IMR-90 (cell line): ENCODE measurements at places on chromosomes 16 and 17. TPM values are rescaled to one million over a fixed set of nuclear protein-coding genes. Genes with fewer than 3 reads are reported as not detected.

The PLCG2 gene
- 0.04 and 0.14 TPM in 2 replicates for polyA plus RNA-seq

The CEP295NL gene
- 0.11 and 0.31 TPM in 2 replicates for polyA plus RNA-seq

The SPNS2 gene
- not detected in 2 replicates for polyA plus RNA-seq

The KRTAP3-1 gene
- polyA plus RNA-seq: not detected in 2 replicates

The NOTUM gene
- 0.05 and 0.06 TPM in 2 replicates for polyA plus RNA-seq

The GPR142 gene
- polyA plus RNA-seq: not detected in 2 replicates

The FSCN2 gene
- 0.84 and 1.1 TPM in 2 replicates for polyA plus RNA-seq
